H1 (cell line): ENCODE measurements at places on chromosomes 2 and 18.

- H3K4me1 ChIP-seq: peaks cover 6% of the 10 kb centered on the region
- DNase-seq: no peak
- H3K4me3 ChIP-seq: no peak overlapping the region
These were observed 115.1 kb downstream of the NFATC1 start for GRCh38 chr18:79510731-79511241.

DNA sequence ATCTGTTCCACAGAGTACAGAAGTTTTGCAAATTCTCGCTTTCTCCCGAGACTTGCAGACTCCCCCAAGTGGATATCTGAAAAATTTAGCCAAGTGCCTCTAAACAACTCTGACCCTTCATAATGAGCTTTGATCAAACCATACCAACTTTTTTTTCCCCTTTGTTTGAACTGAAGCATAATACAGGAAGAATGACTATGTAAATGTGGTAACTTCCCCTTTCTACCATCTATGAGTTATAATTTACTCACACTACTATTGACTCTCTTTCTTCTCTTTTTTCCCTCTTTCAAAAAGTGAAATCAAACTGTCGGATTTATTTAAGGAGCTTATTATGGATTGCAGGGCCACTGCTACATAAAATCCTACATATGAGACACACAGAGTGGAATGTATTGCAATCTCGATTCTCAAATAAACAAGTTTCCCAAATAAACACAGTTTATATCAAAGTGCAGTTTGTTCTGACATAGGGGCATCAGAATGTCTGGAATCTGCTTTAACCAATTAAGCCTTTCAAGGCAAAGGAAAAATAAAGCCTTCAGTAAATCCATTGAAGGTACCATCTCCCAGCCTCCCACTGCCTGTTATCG lies 1.4 kb upstream of the ZNF804A start:
- peaks cover 10% of the 10 kb centered on the region for H3K27me3 ChIP-seq
- no peaks in the 10 kb centered on the region for H3K36me3 ChIP-seq
- H3K4me1 ChIP-seq: peaks cover 3% of the 10 kb centered on the region; the same call in 1 of the 2 replicates
- H3K4me3 ChIP-seq: peak overlapping the region; percentile 56; the same call in 1 of the 2 replicates

DNA sequence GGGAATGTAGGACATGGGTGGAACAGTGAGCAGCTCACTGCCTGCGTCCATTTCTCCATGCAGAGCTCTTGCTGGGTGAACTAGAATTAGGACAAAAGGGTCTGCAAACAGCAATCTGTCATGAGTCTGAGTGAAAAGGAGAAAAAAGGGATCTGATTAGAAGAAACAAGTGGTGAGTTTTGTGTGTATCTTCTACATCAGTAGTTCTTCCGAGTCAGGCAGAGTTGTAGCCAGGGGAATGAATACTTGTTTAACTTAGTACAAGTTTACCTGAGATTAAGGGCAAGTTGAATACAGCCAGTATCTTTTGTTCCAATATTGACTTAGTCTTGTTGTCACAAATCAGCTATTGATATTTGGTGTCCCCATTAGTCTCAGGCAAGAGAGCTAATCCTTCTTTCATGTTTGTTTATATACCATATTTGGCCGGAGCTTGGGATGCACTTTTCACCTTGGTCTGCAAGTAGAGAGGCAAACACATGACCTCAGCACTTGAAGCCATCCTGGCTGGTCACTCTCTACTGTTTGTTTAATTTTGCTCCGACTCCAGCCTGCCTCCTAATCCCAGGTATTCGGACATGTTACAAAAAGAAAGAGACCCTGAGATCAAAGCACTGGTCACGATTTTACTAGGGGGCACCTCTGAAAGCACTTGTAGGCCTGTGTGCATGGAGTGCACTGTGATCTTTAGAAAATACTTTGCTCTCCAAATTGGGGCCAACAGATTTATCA lies 211.0 kb upstream of the NT5C1B start:
- no peaks in the 10 kb centered on the region for H3K4me1 ChIP-seq
- DNase-seq: no peak
- H3K27me3 ChIP-seq: no peaks in the 10 kb centered on the region
- H3K27ac ChIP-seq: no peak overlapping the region

DNA sequence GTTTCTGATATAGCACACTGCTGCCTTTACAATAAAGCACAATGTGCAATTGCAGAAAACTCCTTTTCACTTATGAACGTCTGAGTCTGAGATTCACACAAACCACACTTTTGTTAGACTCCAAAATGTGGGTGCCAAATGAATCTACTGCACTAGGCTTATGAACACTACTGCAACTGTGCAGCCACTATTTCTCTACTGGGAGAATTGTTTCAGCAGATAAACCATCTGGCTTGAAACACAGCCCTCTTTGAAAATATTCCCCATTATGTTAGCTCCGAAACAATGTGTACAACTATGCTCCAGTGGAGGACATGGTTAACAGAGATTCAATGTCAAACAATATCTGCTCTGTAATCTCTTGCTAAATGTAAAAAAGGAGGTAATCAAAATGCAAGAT lies 188.7 kb upstream of the ZEB2 start:
- peaks cover 14% of the 10 kb centered on the region; the same call in 1 of the 2 replicates for H3K4me1 ChIP-seq
- H3K27ac ChIP-seq: no peak overlapping the region
- no peaks in the 10 kb centered on the region for H3K27me3 ChIP-seq
- H3K4me3 ChIP-seq: no peak overlapping the region
- H3K36me3 ChIP-seq: no peaks in the 10 kb centered on the region

DNA sequence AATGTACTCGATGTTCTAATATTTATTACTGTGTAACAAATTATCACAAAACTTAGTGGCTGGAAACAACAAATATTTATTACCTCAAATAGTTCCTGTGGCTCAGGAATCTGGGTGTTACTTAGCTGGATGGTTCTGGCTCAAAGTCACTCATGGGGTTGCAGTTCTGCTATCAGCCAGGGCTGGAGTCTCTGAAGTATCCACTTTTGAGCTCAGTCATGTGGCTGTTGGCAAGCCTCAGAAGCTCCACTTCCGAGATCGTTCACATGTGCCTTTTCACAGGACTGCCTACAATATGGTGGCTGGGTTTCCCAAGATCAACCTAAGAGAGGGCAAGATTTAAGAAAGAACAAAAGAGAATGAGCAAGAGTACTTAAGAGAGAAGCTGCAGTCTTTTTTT lies 19.4 kb upstream of the UBE2E3 start:
- H3K36me3 ChIP-seq: no peaks in the 10 kb centered on the region
- H3K27me3 ChIP-seq: no peaks in the 10 kb centered on the region
- no peak overlapping the region for H3K27ac ChIP-seq
- H3K4me1 ChIP-seq: no peaks in the 10 kb centered on the region
- H3K4me3 ChIP-seq: no peak overlapping the region
- DNase-seq: no peak

DNA sequence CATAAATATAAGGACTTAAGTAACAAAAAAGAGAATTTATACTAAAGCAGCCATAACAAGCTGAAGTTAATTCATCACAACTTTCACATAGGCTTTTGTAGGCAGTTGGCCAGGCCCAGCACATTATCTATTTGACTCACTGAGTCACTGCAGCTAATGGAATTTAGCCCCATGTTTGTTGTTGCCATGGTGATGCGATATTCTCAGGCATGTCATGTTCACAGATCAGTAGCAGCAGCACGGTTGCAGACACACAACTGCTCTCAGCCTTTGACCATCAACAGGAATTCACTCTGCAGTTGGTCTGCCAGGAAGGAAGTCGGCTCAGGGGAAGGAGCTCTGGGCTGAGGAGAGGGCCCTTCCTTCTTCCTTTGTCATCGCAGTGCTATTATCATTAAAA lies 639.8 kb downstream of the TMEM182 start:
- no peaks in the 10 kb centered on the region for H3K27me3 ChIP-seq
- H3K36me3 ChIP-seq: no peaks in the 10 kb centered on the region
- H3K27ac ChIP-seq: no peak overlapping the region

- no peak overlapping the region for H3K4me3 ChIP-seq
- DNase-seq: peak; percentile 87
- peaks cover 2% of the 10 kb centered on the region for H3K4me1 ChIP-seq
- H3K27ac ChIP-seq: no peak overlapping the region
- no peaks in the 10 kb centered on the region for H3K36me3 ChIP-seq
- no peaks in the 10 kb centered on the region for H3K27me3 ChIP-seq
These were observed 69.3 kb downstream of the MARCO start for GRCh38 chr2:119011162-119011909.

GRCh38 chr2:12819103-12819475 lies 102.4 kb downstream of the TRIB2 start:
- no peaks in the 10 kb centered on the region for H3K27me3 ChIP-seq
- no peak for DNase-seq
- H3K27ac ChIP-seq: no peak overlapping the region
- H3K4me3 ChIP-seq: no peak overlapping the region
- H3K4me1 ChIP-seq: no peaks in the 10 kb centered on the region
- no peaks in the 10 kb centered on the region for H3K36me3 ChIP-seq

GRCh38 chr2:215431290-215431689 lies 4.6 kb downstream of the FN1 start:
- no peaks in the 10 kb centered on the region for H3K27me3 ChIP-seq
- H3K27ac ChIP-seq: no peak overlapping the region
- no peak overlapping the region for H3K4me3 ChIP-seq
- no peaks in the 10 kb centered on the region for H3K4me1 ChIP-seq
- no peaks in the 10 kb centered on the region; the same call in none of the 2 replicates for H3K36me3 ChIP-seq

DNA sequence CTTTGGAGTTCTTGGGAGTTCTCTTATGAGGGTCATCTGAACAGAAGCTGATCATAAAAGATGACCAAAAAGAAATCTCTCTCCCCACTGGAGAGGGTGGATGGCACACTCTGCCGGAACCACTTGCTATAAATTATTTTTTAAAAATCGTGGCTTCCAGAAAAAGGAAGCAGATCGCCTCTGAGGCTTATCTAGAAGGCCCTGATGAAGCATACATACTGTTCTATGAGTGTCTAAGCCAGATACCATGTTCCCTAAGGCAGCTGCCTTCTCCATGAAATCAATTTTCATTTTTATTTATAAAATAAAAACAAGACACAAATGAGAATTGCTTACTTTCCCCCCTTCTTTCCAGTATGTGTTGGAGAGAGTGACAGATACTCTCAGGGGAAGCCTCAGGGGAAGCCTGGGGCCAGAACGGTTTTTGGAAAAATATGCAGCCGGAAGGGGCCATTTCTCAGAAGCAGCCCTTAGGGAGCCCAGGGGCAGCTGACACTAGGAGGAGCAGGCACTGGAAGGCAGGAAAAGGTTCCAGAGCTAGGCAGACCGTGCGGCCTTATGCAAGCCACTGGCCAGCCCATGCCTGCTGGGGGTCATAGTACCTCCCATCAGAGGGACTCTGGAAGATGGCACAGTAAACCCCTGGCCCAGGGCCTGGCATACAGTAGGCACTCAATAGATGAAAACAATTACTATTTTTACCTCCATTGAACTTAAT lies 130.6 kb downstream of the CABLES1 start:
- H3K4me1 ChIP-seq: peaks cover 1% of the 10 kb centered on the region
- no peak for DNase-seq
- no peak overlapping the region for H3K4me3 ChIP-seq
- H3K36me3 ChIP-seq: no peaks in the 10 kb centered on the region

- peaks cover 100% of the 10 kb centered on the region for H3K27me3 ChIP-seq
- H3K36me3 ChIP-seq: peaks cover 11% of the 10 kb centered on the region; the same call in 1 of the 2 replicates
- no peaks in the 10 kb centered on the region for H3K4me1 ChIP-seq
- no peak for DNase-seq
These were observed 1.3 kb upstream of the HOXD4 start for GRCh38 chr2:176149939-176150583.

- no peak for DNase-seq
- H3K27ac ChIP-seq: no peak overlapping the region
- H3K4me1 ChIP-seq: no peaks in the 10 kb centered on the region
- no peaks in the 10 kb centered on the region for H3K36me3 ChIP-seq
- no peak overlapping the region for H3K4me3 ChIP-seq
- H3K27me3 ChIP-seq: no peaks in the 10 kb centered on the region; the same call in 1 of the 2 replicates
These were observed 25.1 kb upstream of the TMEM214 start for GRCh38 chr2:27007416-27008374.

DNA sequence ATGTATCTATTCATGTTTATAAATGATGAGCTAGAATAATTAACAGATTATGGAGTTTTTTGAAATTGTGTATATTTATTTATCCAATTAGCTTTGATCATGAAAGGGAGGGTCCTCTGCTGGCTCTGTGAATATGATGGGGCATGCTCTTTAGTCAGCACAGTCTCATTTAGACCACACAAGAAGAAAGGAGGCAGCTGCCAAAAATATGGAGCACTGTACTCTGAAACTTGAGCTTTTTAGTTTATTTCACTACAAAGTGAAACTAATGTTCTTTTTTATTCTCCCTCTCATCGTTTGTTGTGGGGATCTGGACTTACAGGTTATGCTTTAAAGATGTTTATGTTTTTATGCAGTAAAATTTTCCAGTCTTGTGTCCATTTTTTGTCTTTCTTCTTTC lies 266.9 kb upstream of the GULP1 start:
- no peak for DNase-seq
- no peak overlapping the region for H3K27ac ChIP-seq
- peaks cover 5% of the 10 kb centered on the region; the same call in 1 of the 2 replicates for H3K4me1 ChIP-seq
- H3K27me3 ChIP-seq: no peaks in the 10 kb centered on the region

GRCh38 chr18:49849331-49850217 lies 36.2 kb upstream of the ACAA2 start:
- no peaks in the 10 kb centered on the region for H3K27me3 ChIP-seq
- no peak overlapping the region for H3K4me3 ChIP-seq
- H3K27ac ChIP-seq: no peak overlapping the region
- peak; percentile 58 for DNase-seq

DNA sequence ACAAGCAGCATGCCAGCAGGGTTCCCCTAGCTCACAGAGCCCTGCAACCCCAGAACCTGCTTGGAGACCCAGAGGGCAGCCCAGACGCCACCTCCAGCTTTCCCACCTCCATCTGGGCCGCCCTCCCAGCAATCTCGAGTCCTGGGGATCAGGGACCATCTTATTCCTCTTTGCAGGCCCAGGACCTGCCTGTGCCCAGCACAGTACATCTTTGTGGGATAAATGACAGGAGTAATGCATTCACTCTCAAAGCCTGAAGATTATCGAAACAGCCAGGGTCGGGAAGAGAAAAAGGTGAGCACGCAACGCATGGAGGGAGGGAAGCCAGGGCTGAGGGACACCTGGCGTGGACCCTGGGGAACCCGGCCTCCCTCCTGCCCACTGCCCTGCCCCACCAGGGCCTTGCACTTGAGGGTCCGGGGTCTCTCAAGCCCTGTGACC lies 144.1 kb downstream of the NDUFA10 start:
- no peak overlapping the region for H3K27ac ChIP-seq
- H3K4me1 ChIP-seq: peaks cover 5% of the 10 kb centered on the region; the same call in 1 of the 2 replicates
- no peaks in the 10 kb centered on the region for H3K36me3 ChIP-seq
- no peak overlapping the region for H3K4me3 ChIP-seq

GRCh38 chr18:62179213-62179612 lies 7.6 kb downstream of the PIGN start:
- no peaks in the 10 kb centered on the region for H3K36me3 ChIP-seq
- H3K4me1 ChIP-seq: no peaks in the 10 kb centered on the region
- no peak overlapping the region for H3K27ac ChIP-seq
- H3K4me3 ChIP-seq: no peak overlapping the region
- no peak for DNase-seq

- H3K4me3 ChIP-seq: no peak overlapping the region
- no peaks in the 10 kb centered on the region for H3K4me1 ChIP-seq
- no peak for DNase-seq
- H3K36me3 ChIP-seq: no peaks in the 10 kb centered on the region; the same call in 1 of the 2 replicates
These were observed 387.3 kb downstream of the STK39 start for GRCh38 chr2:167860082-167860481.
